HepG2 (cell line): ENCODE measurements at places on chromosomes 6 and 20. TPM values are rescaled to one million over a fixed set of nuclear protein-coding genes. Genes with fewer than 3 reads are reported as not detected.
A peak's percentile ranks its signal among the peaks of the same experiment; 100 is the strongest.

GRCh38 chr20:9392892-9393857, 121.2 kb upstream of the LAMP5 start:
- peak; percentile 31 for DNase-seq

- DNase-seq = no peak
Measured at GRCh38 chr6:116158641-116159040, 32.7 kb upstream of the COL10A1 start.

DNA sequence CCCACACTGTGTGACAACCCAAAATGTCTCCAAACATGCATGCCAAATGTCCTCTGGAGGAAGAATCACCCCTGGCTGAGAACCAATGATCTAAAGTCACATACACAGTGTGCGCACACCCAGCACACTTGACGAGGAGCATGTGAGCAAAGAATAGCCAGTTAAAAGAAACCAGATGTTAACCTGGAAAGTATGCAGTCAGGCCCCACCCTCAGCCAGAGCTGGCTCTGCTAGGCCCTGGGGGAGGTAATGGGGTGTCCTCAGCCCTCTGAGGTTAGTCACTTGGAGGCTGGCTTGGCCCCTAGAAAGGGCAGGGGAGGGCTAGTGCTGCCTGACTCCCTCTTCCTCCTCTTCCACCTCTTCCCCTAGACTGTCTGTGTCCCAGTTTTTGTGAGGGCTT, 15.2 kb upstream of the GUCA1A start:
- no peak for DNase-seq

DNA sequence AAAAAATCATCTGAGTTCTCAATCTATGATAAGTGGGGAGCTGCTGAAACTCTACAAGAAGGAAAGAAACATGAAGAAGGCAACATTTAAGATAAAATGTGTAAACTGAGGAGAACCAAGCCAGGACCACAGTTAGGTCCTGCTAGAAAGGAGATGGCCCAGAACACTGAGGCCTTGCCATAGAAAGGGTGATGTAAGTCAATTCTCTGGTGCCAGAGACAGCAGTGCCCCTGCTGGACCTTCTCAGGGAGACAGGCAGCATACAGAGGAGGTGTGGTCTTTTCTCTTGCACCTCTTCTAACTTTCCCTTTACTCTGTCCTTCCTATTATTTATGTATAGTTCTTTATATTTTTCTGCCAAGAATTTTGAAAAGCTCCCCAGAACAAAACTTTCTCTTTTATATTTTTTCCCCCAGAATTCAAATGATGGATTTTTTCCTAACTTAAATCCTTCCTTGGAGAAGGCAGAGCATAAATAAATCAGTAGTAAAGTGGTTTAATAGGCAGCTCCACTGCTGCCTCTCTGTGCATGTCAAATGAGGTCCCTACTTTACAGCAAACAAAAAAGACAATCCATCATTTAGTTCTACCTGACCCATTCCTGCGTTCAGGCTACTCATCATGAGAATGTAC, 9.0 kb downstream of the UQCC2 start:
- DNase-seq = peak; percentile 67

PRELID3B gene
- total RNA-seq = 42.6 and 59.8 TPM in 2 replicates

- DNase-seq = no peak
Measured at GRCh38 chr6:17475606-17476244, 82.3 kb downstream of the CAP2 start.

- DNase-seq = peak; percentile 35
Measured at GRCh38 chr6:63066055-63066704, 145.1 kb upstream of the FKBP1C start.

GGTLC1 gene
- not detected in 2 replicates for total RNA-seq

DNA sequence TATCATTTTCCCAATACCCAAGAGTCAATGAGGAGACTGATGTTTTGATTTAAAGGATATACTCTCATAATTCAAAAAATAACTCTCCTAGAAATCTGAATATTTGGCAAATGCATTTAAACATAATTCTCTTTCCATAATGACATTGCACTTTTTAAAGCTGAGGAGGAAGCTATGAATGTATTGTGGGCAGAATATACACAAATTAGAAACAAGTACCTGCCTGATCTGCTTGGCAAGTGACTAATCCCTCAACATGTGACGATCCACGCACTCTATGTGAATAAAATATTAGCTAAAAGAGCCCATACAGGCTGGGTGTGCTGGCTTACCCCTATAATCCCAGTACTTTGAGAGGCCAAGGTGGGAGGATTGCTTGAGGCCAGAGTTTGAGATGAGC, 88.3 kb upstream of the CCDC28A start:
- DNase-seq = no peak

DNA sequence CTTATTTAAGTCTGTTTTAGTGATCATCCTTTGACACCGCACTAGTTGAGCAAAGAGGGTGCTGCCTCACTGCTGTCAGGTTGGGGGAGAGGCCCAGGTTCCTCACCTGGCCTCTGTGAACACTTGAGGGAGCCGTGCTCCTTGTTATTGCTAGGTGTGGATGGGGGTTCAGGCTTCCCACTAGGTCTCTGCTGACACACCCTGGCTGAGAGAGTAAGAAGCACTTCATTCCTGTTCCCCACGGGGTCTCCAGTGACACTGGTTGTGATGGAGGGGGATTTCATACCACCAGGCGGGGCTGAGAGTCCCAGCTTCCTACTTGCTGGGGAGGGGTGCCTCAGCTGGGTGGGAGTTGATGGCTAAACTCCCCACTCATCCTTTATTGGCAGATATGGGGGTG, 11.1 kb upstream of the NOTCH4 start:
- DNase-seq = no peak

DNA sequence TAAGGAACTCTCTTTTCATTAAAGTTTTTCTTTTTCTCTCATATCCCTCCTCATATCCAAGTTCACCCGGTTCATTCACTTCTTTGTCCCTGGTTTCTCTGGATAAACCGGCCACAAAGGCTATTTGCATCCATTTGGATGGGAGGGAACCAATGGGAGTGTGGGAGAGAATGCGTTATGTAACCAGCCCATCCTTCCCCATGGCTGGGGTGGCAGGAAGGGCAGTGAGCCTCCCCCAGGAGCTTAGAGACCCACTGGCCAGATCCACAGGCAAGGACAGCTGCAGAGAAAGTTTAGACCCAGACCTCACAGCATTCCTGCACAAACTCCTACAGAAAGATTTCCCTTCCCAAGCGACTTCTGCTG, 10.7 kb downstream of the CASS4 start:
- DNase-seq = no peak

SULF2 gene
- 29.1 and 50.9 TPM in 2 replicates for total RNA-seq

COL19A1 gene
- total RNA-seq = not detected in 2 replicates

EGFL8 gene
- total RNA-seq = 3.1 and 11.5 TPM in 2 replicates

DNA sequence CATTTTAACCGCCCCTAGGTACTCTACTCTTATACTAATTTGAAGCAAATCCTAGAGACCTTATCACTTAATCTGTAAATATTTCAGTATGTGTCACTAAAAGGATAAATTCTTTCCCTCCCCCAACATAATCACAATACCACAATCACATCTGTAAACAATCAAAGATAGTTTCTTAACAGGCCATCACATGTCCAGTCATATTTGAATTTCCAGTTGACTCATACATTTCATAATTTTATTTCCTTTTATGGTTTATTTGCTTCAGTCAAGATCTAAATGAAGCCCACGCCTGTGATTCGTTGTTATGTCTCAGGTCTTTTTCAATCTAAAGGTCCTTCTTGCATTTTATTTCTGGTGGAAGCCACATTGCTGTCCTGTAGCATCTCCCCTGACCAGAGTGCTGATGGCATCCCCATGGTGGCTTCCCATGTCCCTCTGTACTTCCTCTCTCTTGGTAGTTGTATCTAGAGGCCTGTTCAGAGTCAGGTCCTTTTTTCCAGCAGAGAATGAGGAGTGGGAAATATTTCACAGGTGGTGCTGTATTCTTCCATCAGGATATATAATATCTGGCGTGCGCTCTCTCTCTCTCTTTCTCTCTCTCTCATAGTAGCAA, 128.6 kb upstream of the SLC22A23 start:
- DNase-seq = no peak

- DNase-seq = no peak
Measured at GRCh38 chr20:42212391-42212790, 594.2 kb upstream of the CHD6 start.

DNA sequence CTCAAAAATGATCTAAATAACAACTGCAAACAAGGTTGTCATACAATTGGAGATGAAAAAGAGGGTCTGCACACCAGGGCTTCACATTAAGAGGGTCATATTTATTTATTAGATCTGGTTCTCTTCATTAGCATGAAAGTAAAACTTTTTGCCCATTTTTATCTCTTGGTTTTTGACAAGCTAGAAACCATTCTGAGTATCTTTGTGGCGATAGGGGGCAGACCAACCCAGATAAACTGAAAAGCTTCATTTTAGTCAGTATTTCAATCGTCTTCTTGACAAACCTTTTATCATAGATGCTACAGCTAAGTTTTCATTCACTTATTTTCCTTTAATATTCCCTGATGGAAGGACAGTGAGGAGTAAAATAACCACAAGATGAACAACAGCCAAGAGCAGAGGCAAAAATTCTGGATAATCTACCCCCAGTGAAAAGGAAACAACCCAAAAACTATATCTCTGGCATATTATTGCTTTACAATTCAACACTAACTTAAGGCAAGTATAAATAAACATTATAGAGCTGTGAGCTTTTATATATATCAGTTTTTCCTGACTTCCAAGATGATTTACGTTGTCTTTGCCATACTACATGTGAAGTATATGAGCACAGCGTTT, 45.2 kb downstream of the THEMIS start:
- DNase-seq = peak; percentile 24

VWA7 gene
- total RNA-seq = 0.79 and 0.86 TPM in 2 replicates

GRCh38 chr6:144730088-144730645, 445.0 kb downstream of the UTRN start:
- no peak for DNase-seq

OCSTAMP gene
- total RNA-seq = not detected in 2 replicates
